ENCODE measurements at places on chromosomes 6 and 20.
A peak's percentile ranks its signal among the peaks of the same experiment; 100 is the strongest.

DNA sequence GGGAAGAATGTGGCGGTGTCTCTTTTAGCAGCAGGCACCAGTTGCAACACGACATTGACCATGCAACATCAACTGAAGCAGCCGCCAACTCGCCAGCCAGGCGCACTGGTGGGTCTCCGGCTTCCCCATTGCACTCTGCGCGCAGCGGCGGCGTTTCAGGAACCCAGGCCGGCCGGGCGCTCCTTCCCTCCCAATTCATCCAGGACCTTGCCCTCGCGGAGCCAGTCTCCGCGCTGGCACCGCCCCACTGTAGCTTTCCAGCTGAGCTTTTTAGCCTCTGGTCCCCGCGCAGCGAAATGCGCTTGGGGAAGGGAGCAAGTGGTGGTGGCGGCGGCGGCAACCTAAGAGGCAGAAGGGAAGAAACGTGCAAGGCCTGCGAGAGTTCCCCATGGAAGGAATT, 297.9 kb upstream of the RIMS1 start:
- no peaks in the 10 kb centered on the region for H3K27me3 ChIP-seq
- H3K27ac ChIP-seq = no peak overlapping the region
- H3K36me3 ChIP-seq = no peaks in the 10 kb centered on the region
- no peak overlapping the region for H3K4me3 ChIP-seq

DNA sequence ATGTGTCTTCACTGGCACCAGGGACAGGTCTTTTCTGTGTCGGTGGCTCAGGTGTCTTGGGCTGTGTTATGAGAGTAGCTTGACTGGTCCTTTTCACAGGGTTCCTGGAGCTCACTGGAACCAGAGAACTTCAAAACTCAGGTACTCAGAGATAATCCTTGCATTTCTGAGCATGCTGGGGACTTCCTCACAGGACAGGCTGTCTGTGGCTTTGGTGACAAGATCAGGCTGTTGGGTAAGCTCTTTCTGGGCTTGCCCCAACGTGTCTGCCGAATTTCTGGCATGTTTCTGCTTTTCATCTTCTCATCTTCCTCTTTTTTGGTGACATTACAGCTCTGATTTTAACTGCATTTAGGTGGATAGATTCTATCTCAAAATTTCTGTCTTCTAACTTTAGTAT, 270.0 kb downstream of the CDH26 start:
- DNase-seq = no peak
- H3K27me3 ChIP-seq = no peaks in the 10 kb centered on the region
- H3K36me3 ChIP-seq = no peaks in the 10 kb centered on the region
- no peaks in the 10 kb centered on the region for H3K4me1 ChIP-seq

- no peak overlapping the region for H3K27ac ChIP-seq
- no peak overlapping the region for H3K4me3 ChIP-seq
- DNase-seq = no peak
- no peaks in the 10 kb centered on the region for H3K36me3 ChIP-seq
- H3K4me1 ChIP-seq = no peaks in the 10 kb centered on the region
- H3K27me3 ChIP-seq = no peaks in the 10 kb centered on the region
These were observed 158.9 kb downstream of the LY86 start for GRCh38 chr6:6747371-6747770.

- H3K27ac ChIP-seq = no peak overlapping the region
- H3K4me3 ChIP-seq = no peak overlapping the region
- H3K4me1 ChIP-seq = no peaks in the 10 kb centered on the region
- no peaks in the 10 kb centered on the region for H3K36me3 ChIP-seq
- H3K27me3 ChIP-seq = no peaks in the 10 kb centered on the region
These were observed 52.4 kb upstream of the TBC1D7 start for GRCh38 chr6:13380761-13381160.

DNA sequence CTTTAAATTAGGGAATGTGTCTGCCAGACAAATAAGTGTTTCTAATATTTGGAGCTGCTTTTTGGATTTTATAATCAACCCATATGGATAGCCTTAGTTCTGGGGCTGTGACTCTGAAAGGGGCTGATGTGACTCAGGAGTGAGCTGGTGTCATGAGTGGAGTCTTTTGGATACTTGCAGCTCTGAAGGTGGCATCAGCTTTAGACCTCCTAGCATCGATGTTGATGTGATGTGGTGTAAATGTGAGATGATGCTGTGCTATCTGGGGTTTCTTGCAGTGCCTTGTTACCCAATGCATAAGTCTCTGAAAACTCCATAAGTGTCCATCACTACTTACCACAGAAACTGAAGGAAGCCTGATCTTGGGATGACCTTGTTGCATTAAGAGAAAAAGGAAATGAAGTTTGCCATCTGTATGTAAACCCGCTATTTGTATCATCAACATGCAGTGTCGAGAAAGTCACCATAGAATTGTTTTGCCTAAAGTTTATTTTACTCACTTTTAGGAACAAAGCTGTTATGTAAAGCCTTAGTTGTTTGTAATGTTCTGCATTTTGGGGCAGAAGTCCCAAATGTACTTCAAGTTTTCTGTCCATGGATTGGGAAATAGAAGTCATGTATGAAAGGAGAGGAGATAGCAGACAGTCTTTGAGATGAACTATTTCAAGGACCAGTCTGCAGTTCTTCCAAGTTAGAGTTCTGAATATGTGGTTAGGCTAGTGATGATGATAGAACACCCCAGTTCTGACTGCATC, 8.0 kb downstream of the FOXO3 start:
- no peaks in the 10 kb centered on the region for H3K27me3 ChIP-seq
- H3K27ac ChIP-seq = no peak overlapping the region
- H3K4me3 ChIP-seq = no peak overlapping the region
- H3K4me1 ChIP-seq = peaks cover 23% of the 10 kb centered on the region

DNA sequence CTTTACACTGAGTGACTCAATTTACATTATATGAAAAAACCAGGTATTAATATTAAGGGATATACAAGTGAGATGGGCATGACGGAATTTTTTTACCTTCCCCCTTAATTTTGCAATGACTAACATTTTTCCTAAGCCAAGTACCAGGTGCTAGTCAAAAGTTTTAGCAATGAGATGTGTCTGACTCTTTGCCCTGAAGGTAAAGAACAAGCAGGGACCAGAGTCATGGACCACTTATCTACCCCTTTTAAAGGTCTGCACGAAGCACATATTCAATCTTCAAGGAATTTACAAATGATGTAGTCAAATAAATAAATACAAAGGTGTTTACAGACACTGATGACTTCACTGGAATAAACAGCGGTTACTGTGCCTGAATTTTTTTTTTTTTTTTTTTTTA, 1.4 kb downstream of the GLO1 start:
- no peak for DNase-seq
- no peak overlapping the region for H3K27ac ChIP-seq
- peaks cover 4% of the 10 kb centered on the region for H3K4me1 ChIP-seq
- no peaks in the 10 kb centered on the region for H3K36me3 ChIP-seq
- H3K4me3 ChIP-seq = no peak overlapping the region
- H3K27me3 ChIP-seq = no peaks in the 10 kb centered on the region

DNA sequence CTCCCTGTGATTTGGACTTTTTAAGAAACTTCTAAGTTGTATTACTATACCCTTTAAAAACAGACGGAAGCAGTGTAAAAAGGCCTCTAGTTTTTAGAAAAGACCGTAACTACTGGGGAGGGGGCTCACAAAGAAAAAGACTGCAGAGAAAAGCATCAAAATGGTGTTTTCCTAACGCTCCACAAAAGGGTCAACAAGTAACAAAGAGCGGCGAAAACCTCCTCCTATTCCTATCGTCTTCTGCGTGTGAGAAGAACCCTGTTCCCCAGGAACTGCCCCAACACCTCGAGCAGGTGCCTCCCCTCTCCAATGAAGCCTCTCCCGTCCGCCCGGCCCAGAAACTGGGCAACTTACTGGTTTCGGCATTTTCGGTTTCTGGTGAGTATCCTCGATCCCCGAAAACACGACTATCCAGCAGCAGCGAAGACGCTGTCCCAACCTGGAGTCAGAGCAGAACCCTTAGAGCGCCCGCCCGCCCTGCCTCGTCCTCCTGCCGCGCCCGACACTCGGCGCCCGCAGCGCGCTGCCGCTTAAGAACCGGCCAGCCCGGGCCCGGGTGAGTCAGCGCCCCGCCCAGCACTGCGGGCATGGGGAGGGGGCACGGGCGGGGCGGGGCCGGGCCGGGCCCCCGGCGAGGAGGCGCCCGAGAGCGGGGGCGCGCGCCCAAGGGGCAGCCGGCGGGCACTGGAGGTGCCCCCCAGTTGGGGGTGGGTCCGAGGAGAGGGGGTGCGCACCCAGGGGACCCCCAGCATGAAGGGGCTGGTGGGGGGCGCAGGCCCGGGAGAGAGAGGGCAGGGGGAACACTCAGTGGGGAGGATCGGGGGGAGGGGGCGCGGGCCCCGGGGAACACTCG, 1.2 kb downstream of the EZR start:
- no peaks in the 10 kb centered on the region for H3K36me3 ChIP-seq
- DNase-seq = peak; percentile 75
- peaks cover 34% of the 10 kb centered on the region for H3K4me1 ChIP-seq
- H3K4me3 ChIP-seq = peak overlapping the region; percentile 73

DNA sequence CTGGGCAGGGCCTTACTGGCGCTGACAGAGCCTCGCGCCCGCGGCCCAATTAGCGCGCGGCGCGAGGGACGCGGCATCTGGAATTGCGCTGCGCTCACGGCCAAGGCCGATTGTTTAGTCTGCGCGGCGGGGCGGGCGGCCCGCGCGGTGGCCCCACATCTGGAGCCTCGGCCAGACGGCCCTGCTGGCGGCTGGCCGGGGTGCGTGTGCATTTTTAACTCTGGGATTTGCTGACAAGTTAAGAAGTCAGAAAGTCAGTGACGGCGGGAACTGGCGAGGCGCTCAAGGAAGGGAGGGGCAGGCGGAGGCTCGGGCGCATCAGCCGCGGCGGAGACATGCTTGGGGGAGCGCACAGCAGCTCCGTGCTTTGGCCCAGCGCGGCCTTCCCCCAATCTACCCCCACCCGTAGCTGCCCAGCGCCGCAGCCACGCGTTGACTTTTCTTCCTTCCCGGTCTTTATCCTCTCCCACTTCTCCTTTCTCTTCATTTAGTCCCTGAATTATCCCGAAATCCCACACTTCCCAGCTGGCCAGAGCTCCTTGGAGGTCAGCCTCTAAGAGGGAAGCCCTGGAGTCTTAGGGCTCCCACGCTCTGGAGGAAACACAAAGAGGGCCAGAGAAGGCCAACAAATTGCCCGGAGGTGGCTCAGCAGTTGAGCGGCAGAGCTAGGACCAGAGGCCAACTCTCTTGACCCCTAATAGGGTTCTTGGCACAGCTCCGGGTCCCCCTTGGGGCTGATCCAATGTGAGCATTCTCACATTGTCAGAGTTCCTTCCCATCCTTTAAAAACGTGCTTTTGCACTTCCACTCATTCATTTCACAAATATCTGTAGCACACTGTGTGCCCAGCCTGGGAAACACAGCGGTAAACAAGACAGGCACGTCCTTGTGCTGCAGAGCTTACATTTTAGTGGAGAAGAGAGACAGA, 40.8 kb upstream of the FOXP4 start:
- H3K27me3 ChIP-seq = peaks cover 32% of the 10 kb centered on the region
- H3K4me1 ChIP-seq = peaks cover 18% of the 10 kb centered on the region
- no peaks in the 10 kb centered on the region for H3K36me3 ChIP-seq
- no peak overlapping the region for H3K4me3 ChIP-seq
- no peak for DNase-seq
- no peak overlapping the region for H3K27ac ChIP-seq

GRCh38 chr6:119311514-119312142, 37.9 kb downstream of the MAN1A1 start:
- DNase-seq = no peak
- peaks cover 23% of the 10 kb centered on the region for H3K4me1 ChIP-seq
- H3K27me3 ChIP-seq = no peaks in the 10 kb centered on the region
- no peak overlapping the region for H3K27ac ChIP-seq
- H3K4me3 ChIP-seq = no peak overlapping the region
- no peaks in the 10 kb centered on the region for H3K36me3 ChIP-seq

- peak; percentile 17 for DNase-seq
- peak overlapping the region; percentile 66 for H3K4me3 ChIP-seq
- H3K36me3 ChIP-seq = no peaks in the 10 kb centered on the region
- H3K27ac ChIP-seq = no peak overlapping the region
- H3K4me1 ChIP-seq = peaks cover 11% of the 10 kb centered on the region
These were observed 1.0 kb upstream of the E2F3 start for GRCh38 chr6:20400456-20401204.

GRCh38 chr6:44410363-44410762, 22.9 kb downstream of the CDC5L start:
- H3K27ac ChIP-seq = no peak overlapping the region
- no peak for DNase-seq
- H3K27me3 ChIP-seq = no peaks in the 10 kb centered on the region
- H3K36me3 ChIP-seq = peaks cover 67% of the 10 kb centered on the region
- no peak overlapping the region for H3K4me3 ChIP-seq

DNA sequence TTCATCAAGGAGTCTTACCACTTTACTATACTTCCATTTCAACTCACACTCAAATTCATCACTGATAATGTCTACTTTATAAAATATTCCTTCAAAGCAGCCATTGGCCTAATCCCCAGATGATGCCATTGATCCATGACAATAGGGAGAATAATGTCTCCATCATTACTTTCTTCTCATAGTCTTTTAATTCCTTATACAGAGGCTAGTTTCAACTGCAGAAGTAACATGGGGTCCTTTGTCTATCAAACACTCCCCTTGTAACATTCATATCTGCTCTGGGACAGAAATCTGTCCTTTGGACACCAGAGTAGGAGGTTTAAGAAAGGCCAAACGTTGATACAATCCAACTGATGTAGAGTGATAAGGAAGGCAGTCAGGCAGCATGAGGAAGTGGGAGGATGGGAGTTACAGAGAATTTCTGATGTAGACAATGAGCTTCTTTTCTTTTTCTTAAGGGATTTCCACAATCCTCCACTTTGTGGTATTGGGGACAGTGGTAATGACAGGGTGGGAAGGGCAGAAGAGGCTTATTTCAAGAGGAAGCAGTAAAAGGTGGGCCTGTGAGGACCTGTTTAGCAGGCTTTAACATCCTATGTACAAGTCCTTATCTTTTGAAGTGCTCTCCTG, 18.9 kb upstream of the HLA-DOA start:
- no peak for DNase-seq
- no peak overlapping the region for H3K27ac ChIP-seq

- DNase-seq = no peak
- H3K4me3 ChIP-seq = peak overlapping the region; percentile 89
- no peaks in the 10 kb centered on the region for H3K36me3 ChIP-seq
- H3K4me1 ChIP-seq = peaks cover 24% of the 10 kb centered on the region
These were observed 46.2 kb upstream of the SUPT3H start for GRCh38 chr6:45423824-45424450.

DNA sequence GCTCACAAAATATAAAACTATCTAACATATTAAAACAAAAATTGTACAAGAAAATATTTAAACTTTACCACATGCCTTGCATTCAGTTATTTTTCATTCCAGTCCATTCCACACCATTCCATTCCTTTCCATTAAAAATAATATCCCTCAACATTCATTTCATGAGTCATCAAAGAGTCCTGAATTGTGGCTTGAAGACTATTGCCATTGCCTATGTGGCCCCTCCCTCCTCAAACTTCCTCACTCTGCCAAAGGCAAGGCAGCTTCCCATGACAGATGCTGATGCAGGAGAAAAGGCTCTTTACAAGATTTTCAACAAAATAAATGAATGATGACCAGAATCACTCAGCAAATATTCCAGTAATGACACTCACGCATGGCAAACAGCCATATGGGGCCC, 31.7 kb downstream of the IL20RA start:
- H3K27me3 ChIP-seq = peaks cover 11% of the 10 kb centered on the region
- H3K4me3 ChIP-seq = no peak overlapping the region
